Activated CD4-positive, alpha-beta T cell treated with anti-CD3 and anti-CD28 coated beads, Interleukin-2, amount 50 U/mL, for 24 hours (primary cell): ENCODE measurements at places on chromosomes 3 and 15.

DNA sequence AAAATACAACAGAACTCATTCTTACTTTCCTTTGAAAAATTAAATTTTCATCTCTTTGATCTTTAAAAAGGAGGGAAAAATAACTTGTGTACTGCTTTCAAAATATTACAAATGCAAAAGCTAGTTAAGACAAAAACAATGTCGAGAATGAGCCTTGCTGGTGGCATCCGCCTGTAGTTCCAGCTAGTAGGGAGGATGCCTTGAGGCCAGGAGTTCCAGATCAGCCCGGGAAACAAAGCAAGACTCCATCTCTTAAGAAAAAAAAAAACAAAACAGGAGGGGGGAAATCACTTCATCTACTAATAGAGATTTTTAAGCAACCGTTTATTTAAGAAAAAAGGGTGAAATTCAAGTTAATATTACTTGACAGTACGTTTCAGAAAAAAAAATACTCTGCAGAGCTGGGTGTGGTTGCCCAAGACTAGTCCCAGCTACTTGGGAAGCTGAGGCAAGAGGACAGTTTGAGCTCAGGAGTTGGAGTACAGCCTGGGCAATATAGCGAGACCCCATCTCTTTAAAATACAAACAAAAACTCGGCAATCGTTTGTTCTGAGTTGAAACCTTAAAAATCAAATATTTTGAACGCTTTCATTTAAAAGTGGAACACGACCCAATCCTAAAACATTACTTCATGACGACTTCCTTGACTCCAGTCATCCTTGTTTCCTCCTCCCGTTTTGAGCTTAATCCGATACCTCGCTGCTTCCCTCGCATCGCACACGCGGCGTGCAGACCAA, 1.2 kb downstream of the KPNA1 start:
- DNase-seq: no peak

DNA sequence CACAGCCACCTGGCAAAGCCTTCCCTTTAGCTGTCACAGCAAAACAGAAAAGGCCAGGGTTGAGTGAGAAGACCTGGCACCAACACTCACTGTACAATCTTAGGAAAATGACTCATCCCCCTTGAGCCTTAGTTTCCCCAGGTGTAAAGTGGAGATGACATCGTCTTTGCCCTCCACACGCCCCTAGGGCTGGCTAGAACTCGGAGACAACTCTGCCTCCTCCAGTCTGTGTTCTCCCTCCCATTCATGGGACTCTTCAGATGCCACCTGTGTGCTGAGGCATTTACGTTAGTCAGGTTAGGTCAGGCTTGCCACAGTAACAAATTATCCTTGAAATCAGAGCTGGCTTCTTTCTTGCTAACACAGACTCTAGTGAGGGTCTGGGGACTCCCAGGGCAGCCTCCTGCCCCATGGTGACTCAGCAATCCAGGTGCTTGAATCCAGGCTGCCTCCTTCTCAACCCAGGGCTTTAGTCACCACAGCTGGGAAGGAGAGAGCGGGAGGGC, 252.6 kb downstream of the PLCL2 start:
- DNase-seq: no peak

GRCh38 chr3:194618858-194619608, 14.2 kb downstream of the TMEM44 start:
- DNase-seq: no peak

- DNase-seq: no peak
Measured at GRCh38 chr3:60758831-60759230, 492.4 kb downstream of the FHIT start.

- DNase-seq: no peak
Measured at GRCh38 chr15:63452552-63453136, 51.7 kb upstream of the USP3 start.

- no peak for DNase-seq
Measured at GRCh38 chr3:86230762-86231161, 760.2 kb downstream of the VGLL3 start.

DNA sequence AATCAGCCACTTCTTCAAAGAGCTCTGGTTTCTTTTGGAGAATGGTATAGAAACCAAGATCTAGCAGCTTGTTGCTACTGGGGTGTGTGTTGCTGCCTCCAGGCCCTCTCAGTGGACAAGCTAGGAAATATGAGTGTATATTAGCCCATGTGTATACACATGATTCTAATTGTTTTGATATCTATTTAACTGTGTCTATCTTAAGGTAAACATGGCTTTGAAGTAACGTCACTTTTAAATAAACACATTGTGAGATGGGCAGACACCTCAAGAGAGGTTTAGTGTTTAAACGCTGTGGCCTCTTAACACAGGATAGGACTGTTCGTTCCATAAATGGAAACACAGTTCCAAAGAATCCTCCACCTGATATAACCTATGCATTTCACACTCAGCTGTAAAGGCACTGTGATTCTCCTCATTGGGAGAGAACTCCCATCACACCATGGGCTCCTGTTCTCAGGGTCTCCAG, 87.0 kb downstream of the GMPS start:
- DNase-seq: no peak

DNA sequence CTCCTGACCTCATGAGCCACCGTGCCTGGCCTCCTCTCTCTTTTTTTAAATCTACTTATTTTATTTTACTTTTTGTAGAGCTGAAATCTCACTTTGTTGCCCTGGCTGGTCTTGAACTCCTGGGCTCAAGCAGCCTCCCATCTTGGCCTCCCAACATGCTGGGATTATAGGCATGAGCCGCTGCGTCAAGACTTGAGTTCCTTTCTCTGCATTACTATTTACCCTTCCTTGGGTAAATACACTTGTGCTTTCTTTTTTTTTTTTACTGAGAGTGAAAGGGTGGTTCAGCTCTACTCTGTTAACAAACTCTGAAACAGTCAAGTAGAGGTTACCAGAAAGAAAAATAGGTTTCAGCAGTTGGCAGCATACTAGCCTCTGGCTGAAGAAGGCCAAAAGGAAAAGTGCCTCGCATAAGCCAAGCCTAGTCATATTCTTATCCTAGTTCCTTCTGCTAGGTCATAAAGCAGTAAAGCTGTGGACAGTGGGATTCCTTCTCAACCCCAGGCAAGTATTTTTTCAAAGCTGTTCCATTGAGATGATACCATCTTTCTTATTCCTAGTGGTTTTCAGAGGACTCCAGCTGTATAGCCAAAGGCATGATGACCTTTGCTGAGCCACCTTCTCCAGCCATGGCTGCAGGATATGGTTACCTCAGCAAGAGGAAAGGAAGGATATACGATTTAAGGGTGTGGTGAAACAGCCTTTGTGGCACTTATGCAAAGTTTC, 135.1 kb downstream of the RBPMS2 start:
- DNase-seq: no peak

DNA sequence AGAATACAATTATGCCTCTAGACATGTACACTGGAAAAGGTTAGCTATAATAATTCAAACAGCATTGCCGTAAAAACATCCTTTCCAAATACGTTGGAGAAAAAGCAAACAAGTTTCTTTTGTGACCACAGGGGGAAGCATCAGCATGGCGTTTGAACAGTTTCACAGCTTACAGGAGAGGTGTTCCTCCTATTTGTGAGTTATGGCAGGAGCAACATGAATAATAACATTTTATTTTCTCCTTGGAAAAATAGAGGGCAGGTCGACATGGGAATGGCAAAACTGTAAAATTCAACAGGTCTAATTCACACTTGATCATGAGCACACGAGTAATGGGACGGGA, 39.7 kb upstream of the GADL1 start:
- DNase-seq: no peak
